Thymus (tissue), 14 donors: ENCODE measurements at places on chromosomes 6 and 20. TPM values are rescaled to one million over a fixed set of nuclear protein-coding genes. Genes with fewer than 3 reads are reported as not detected.

Gene PPIL6
- polyA plus RNA-seq, result 1.4 TPM

Gene EFCAB8
- 0.46 TPM for polyA plus RNA-seq

Gene SENP6
- 91.4 TPM for polyA plus RNA-seq

Gene EBF4
- polyA plus RNA-seq, result 9.9 TPM

Gene RIMS1
- 0.09 TPM for polyA plus RNA-seq

Gene RNF114
- 60.8 TPM for polyA plus RNA-seq

Gene KCNK5
- 2.6 TPM for polyA plus RNA-seq

Gene BEND6
- polyA plus RNA-seq, result 0.98 TPM

Gene RAMACL
- polyA plus RNA-seq, result 0.30 TPM

Gene SOBP
- polyA plus RNA-seq, result 4.2 TPM

Gene CHMP4B
- polyA plus RNA-seq, result 130 TPM

Gene PROKR2
- polyA plus RNA-seq, result not detected

Gene MARCKS
- 87.5 TPM for polyA plus RNA-seq

Gene DST
- 311 TPM for polyA plus RNA-seq

Gene MACROD2
- polyA plus RNA-seq, result 4.2 TPM

Gene DEFB132
- polyA plus RNA-seq, result 0.07 TPM

Gene ZC3H12D
- 5.8 TPM for polyA plus RNA-seq

Gene MUC22
- polyA plus RNA-seq, result 0.02 TPM

Gene RNF182
- 1.4 TPM for polyA plus RNA-seq

Gene ELOVL4
- polyA plus RNA-seq, result 30.6 TPM

Gene MLIP
- polyA plus RNA-seq, result 1.1 TPM

Gene TREML2
- 1.3 TPM for polyA plus RNA-seq

Gene PSMB1
- 289 TPM for polyA plus RNA-seq

Gene LAMP5
- polyA plus RNA-seq, result 0.39 TPM

Gene TMEM242
- polyA plus RNA-seq, result 9.6 TPM

Gene NRSN1
- 0.21 TPM for polyA plus RNA-seq

Gene MDFI
- polyA plus RNA-seq, result 7.8 TPM

Gene C20orf96
- polyA plus RNA-seq, result 4.3 TPM

Gene EPPIN
- polyA plus RNA-seq, result 0.21 TPM

Gene APOM
- 9.1 TPM for polyA plus RNA-seq

Gene PSMB8
- polyA plus RNA-seq, result 177 TPM

Gene SDCBP2
- 8.6 TPM for polyA plus RNA-seq

Gene SAPCD1
- polyA plus RNA-seq, result 9.7 TPM

Gene COL9A1
- polyA plus RNA-seq, result 0.32 TPM

Gene SLC22A2
- 0.39 TPM for polyA plus RNA-seq

Gene PNLDC1
- polyA plus RNA-seq, result 0.39 TPM

Gene RAD21L1
- not detected for polyA plus RNA-seq

Gene FOXO3
- polyA plus RNA-seq, result 33.6 TPM

Gene TAGAP
- polyA plus RNA-seq, result 13.9 TPM

Gene MED23
- 33.2 TPM for polyA plus RNA-seq

Gene LY6G5B
- 6.5 TPM for polyA plus RNA-seq

Gene LY6G6F
- not detected for polyA plus RNA-seq
